ENCODE measurements at places on chromosomes 3 and 15.

DNA sequence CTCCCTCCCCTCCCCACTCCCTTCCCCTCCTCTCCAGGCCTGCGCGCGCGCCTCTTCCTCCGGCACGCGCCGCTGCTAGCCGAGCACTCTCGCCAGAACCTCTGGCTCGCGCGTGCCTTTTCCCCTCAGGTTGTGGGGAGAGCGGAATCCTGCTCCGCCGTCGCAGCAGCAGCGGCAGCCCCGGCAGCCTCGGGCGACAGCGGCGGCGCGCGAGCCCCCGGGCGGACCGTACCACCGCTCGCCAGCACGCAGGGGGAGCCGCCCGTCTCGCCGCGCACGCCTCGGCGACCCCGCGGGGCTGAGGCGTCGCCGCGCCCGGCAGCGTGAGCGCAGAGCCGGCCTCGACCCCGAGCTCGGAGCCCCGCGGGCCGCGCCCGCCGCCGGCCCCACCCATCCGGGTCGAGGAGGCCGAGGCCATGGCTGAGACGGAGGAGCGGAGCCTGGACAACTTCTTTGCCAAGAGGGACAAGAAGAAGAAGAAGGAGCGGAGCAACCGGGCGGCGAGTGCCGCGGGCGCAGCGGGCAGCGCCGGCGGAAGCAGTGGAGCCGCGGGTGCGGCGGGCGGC is at the start of gene CDV3:
Gene CDV3 (plus strand): TSS at position 58 of the 566 bp plus-strand sequence. CDS start 359 bp downstream, at position 417.
- no peak for DNase-seq

- DNase-seq = no peak
Measured at GRCh38 chr3:160099834-160100233, 111.2 kb downstream of the IL12A start.

DNA sequence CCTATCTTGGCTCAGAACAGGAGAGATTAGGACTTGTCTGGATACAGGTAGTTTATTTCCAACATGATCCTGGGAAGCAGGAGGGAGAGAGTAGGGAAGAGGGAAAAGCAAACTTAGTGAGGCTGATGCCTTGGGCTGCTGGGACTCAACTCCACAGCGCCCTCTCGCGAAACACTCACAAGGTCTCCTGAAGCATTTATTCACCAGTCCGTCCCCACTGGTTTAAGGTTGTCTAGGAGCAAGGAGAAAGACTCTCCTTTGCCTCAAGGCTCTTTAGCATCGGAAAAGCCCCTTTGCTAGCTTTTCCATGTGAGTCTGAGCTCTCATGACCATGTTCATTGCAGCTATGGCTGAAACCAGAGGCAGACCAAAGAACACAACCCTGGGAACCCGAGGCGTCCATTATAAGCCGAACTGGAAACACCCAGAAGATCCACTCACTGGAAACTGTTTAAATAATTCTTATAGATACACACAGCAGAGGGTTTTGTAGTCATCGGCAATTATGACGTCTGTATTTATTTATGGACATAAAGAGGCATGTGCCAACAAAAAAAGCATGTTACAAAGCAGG is 244.5 kb downstream of the CD47 start:
- no peak for DNase-seq

GRCh38 chr15:58313810-58314592 is 117.8 kb upstream of the LIPC start:
- no peak for DNase-seq

DNA sequence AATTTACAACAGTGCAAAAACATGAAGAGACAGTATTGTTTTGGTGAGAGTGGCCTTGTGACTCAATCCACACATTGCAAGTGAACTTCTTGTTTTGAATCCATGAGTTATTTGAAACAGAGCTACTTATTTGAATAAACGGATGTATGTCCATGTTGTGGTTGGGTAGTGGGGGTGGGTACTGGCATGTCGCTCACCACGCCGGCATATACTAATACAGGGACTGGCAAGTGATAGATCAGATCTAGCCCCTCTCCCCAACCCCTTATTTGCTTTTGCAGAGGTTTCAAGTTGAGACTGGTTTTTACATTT is 83.8 kb downstream of the EDEM1 start:
- DNase-seq = no peak

GRCh38 chr3:112813723-112814171 is 32.9 kb downstream of the CD200R1L start:
- no peak for DNase-seq

DNA sequence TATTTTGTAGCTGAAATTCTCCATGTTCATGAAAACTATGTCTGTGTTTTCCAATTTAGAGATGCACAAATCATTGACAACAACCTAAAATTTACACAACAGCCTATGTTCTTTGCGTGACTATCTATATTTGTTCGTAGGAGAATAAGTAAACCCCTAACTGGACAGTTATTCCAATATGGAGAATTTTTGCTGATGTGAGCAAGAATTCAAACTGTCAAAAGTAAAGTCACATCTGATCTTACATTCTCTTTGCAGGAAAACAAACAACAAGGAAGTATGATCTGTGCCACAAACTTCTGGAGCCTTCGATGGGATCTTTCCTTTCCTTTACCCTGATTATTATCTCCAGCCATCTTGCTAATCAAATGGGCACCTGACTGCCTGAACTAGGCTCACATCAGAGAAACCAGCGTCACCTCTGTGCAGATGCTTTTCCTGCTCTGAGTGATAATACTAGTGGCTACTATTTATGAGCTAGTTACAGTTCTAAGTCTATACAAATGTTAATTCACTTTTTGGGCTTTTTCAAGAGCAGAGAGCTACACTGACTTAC is 18.3 kb upstream of the KCNMB3 start:
- no peak for DNase-seq

- peak; percentile 22 for DNase-seq
Measured at GRCh38 chr3:13419505-13420044, 547 bp downstream of the NUP210 start.

DNA sequence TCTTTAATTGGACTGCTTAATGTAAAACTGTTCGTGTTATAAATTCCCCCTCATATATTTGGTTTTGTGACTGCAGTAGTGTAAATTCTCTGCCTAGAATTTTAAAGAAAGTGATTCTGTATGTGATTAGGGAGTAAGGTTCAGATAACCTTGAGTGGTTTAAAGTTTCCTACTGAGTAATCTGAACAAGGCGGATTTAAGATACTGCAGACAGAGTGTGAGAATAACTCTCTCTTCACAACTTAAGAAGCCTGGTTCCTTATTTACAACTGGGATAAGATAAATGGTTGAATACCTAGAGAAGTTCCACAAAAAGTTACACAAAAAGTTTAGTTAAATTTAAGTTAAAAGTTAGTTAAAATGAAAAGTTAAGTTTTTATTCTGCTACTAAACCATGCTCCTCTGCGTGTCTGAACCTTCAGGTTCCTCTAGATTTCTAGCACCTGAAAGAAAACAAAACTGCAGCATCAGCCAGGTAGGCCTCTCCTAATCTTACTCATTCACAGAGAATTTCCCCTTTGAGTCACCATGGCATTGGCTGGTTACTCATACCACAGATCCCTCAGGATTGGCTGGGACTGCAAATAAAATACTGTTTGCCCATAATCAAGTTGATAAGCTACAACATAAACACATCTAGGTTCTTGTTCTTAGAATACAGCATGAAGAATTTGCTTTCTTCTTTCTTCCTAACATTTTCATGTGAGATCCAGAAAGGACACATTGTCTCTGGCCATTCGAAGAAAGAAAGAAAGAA is at the start of gene ARL14:
Gene ARL14 (plus strand): TSS at position 614 of the 757 bp plus-strand sequence. CDS start 187 bp downstream, outside the sequence.
- no peak for DNase-seq

DNA sequence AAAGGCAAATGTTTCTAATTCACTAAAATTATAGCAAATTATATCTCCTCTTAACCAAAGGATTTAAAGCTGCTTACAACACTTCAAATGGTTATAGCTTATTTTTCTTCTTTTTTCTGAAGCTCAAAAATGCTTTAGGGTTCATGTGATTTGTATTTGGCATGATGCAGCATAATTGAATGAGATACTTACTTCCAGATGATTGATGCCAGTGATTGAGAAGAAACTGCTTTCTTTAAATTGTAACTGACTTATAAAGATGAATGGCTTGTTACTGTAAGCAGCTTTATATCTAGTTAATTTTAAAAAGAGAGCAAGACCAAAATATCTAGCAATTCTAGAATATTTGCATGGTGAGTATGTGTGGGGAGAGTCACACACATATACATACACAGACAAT is 270.7 kb upstream of the THRB start:
- DNase-seq = no peak

DNA sequence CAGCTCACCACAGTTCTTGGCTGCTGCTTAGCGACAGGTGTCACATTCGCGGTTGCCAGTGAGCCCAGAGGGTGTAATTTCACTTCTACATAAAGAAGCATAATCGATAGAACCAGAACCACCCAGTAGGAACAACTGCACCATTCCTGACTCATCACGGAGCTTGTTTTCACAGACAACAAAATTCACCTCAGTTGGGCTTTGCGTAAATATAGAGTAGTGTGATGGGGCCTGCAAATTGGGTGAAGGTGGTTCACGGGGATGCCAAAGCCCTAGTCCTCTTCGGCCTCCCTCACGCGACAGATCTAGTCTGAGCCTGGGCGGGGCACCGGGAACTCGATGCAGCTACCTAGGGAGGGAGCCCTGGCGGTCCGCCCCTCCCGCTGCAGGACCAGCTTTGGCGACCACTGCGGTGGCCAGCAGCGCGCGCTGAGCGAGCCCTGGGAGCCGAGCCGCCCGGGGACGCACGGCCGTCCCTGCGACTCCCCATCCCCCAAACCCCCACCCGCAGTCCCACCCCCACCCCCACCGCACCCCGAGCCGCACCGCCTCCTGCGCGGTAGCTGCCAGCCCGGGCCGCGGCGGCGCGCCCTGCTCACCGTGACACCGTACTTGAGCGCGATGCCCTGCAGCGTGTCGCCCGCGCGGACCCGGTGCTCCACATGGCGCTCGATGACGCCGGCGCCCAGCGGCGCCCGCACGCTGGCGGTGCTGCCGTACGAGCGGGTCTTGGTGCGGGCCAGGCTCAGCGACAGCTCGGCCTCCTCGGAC is 519 bp downstream of the LYSMD2 start:
- DNase-seq = no peak

All from stimulated activated CD8-positive, alpha-beta memory T cell treated with anti-CD3 and anti-CD28 coated beads, Interleukin-15, amount 100 ng/mL, for 48 hours (primary cell).